ENCODE measurements at places on chromosomes 12 and 14.
A peak's percentile ranks its signal among the peaks of the same experiment; 100 is the strongest.

DNA sequence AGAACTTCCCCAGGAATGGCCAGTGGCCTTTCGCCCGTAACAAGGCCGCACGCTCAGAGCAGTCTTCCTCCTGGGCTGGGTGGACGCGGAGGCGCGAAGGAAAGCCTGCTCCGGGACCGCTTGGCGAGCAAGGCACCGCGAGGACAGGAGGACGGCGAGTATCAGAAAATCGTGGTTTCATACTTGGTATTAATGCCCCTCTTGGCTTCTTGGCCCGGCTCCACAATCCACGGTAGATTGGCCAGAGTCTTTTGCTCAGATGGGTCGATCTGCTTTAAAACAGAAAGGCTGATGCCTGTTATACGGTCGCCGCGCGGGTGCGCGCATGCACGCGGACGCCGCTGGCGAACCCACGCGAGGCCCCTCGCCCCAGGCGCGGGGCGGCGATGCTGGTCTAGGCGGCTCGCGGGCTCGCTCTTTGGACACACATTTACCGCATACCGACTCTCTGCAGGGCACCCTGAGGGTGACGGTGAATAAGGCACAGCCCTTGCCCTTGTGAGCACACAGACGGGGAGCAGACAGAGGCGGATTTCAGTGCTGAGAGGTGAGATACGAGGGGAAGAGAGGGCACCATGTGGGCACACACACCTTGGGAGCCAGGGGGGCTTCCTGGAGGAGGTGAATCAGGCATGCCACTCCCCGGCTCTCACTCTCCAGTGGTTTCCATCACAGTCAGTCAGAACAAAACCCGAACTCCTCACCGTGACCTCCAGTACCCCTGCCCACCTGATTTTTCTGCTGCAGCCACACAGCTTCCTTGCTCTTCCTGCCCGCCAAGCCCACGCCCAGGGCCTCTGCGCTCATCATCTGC, 100.7 kb downstream of the APAF1 start:
- no peak for DNase-seq

GRCh38 chr12:53739214-53740129, 12.2 kb upstream of the CALCOCO1 start:
- DNase-seq = no peak

DNA sequence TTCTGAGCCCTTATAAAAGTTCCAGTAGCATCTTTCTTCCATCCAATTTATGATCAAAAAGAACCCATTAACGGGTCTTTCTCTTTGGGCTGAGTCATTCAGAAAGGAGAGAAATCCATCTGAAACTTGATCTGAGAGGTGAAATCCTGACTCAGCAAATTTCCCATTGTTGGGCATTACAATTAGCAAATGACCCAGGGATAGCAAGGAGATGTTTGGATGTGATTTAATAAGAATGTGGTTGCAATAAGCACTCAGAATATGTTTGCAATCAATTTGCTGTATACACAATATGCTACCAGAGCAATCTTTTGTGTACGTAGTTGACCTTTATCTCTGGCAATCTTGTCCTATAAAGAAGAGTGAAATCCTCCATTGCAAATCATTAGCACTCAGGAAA, 122.7 kb downstream of the CCDC60 start:
- DNase-seq = no peak

GRCh38 chr12:25182765-25183164, 12.2 kb downstream of the DNAI7 start:
- DNase-seq = no peak

DNA sequence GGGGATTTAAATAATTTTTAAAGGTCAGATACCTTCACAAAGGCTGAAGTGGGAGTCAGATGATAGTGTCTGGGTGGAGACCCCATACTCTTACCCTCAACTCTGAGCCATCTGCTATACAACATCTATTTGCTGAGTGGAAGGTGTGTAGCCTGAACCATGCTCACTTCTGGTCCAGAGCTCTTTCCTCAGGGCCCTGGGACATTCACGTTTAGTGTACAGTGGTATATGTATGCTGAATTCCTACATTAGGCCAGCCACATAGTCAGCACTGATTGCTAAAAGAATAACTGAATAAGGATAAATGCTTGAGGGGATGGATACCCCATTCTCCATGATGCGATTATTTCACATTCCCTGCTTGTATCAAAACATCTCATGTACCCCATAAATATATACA, 107.3 kb downstream of the KIF26A start:
- no peak for DNase-seq

GRCh38 chr14:105013150-105013785, 7.6 kb downstream of the CDCA4 start:
- no peak for DNase-seq

- DNase-seq = no peak
Observed at GRCh38 chr14:87725318-87725717, 267.7 kb downstream of the GALC start.

DNA sequence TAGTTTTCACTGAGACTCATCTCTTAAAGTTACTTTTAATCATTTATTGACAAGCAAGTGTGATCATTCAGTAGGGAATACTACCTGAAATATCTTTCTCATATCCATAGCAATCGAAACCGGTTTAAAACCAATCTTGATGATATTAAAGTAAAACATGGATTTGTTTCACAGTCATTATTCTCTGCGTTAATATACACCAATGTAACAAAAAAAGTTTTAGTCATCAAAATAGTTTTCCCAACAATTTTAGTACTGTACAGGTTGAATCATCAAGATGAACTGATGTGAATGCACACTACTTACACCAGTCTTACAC, 137.0 kb upstream of the KRAS start:
- no peak for DNase-seq

DNA sequence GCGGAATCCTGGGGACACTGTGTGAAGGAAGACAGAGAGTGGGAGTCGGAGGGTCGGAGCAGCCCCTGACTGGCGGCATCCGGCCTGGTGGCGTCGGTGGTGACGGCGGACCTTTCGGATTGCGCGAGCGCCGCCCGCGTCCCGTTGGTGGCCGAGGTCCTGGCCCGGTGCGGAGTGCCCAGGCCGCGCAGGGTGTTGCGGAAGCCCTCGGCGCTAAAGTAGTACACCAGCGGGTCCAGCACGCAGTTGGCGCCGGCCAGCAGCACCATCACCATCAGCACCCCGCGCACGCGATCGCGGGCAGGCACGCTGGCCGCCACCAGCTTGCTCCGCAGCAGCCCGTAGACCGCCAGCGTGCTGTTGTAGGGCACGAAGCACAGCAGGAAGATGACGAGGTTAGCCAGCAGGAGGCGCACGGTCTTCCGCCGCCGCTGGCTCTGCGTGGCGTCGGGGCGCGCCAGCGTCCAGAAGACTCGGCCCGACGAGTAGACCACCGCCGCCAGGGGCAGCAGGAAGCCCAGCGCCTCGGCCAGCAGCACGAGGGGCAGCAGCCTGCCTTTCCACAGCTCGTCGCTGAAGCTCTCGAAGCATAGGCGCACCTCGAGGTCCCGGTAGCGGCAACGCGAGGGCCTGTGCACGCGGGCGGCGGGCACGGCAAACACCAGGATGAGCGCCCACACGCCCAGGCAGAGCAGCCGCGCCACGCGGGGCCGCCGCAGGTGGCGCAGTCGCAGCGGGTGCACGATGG, 13.1 kb upstream of the CHD4 start:
- no peak for DNase-seq

GRCh38 chr12:4137015-4137414, 136.5 kb upstream of the CCND2 start:
- no peak for DNase-seq

DNA sequence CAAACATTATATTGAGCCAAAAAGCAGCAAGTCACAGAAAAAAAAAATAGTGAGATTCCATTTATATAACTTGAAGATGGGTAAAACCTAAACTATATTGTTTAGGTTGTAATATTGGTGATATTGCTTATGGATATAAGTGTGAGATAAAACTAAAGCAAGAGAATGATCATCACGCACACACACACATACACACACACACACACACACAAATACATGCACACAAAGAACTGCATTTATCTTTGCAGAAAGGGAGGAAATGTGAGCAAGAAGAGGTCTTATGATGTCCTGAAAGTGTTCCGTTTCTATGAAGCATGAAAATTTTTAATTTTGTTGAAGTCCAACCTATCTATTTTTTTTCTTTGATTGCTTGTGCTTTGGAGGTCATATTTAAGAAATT, 16.4 kb upstream of the AMN1 start:
- no peak for DNase-seq

DNA sequence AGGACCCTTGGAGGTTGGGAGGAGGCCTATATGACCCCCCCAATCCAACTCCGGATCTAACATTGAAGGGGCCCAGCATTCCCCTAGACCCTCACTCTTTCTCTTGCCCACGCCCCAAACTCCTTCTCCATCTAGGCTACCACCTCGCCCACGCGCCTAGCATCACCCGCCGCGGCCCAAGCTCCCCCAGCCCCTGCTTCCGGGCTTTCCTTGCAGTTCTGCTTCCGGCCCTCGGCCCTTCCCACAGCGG, 445 bp downstream of the CERS5 start:
- DNase-seq = peak; percentile 60

- no peak for DNase-seq
Observed at GRCh38 chr12:4353785-4354208, 25.7 kb downstream of the FGF23 start.

DNA sequence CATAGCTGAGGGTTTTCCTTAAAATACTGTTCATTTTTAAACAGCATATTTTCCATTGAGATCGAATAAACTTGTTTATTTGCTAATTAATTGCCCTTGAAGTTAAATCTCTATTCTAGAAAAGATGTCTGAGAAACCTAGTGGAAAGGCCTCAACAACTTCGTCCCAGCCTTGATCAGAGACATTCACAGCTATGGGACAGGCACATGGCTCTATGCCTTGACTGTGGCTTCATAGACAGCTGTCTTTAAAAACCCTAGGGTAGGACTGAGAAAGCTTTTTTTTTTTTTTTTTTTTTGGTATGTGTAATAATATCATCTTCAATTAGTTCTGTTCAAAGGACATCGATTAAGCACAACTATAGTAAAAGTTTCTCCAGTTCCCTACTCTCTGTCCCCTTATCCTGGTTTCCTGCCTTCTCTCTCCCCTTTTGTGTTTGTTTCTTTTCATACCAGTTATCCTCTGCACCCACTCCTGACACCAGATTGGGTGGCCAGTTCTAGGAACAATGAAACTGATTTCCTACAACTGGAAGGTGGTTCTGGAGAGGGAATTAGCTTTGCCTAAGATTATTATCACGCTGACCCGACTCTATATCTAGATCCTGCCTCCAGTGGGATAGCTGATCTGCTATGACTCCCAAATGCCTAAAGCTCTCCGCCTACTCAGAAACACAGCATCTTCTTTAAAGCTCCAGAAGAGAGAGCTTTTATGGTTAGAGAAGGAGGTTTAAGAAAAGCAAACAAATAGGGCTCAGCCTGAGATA, 20.3 kb downstream of the SOCS2 start:
- DNase-seq = no peak

DNA sequence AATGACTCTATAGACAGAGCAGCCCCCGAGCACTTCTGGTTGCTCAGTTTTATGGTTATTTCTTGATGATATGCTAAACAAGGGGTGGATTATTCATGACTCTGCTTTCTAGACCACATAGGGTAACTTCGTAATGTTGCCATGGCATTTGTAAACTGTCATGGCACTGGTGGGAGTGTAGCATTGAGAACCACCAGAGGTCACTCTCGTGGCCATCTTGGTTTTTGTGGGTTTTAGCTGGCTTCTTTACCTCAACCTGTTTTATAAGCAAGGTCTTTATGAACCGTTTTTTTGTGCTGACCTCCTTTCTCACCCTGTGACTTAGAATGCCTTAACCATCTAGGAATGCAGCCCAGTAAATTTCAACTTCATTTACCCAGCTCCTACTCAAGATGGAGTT, 1036.2 kb upstream of the FLRT2 start:
- no peak for DNase-seq

DNA sequence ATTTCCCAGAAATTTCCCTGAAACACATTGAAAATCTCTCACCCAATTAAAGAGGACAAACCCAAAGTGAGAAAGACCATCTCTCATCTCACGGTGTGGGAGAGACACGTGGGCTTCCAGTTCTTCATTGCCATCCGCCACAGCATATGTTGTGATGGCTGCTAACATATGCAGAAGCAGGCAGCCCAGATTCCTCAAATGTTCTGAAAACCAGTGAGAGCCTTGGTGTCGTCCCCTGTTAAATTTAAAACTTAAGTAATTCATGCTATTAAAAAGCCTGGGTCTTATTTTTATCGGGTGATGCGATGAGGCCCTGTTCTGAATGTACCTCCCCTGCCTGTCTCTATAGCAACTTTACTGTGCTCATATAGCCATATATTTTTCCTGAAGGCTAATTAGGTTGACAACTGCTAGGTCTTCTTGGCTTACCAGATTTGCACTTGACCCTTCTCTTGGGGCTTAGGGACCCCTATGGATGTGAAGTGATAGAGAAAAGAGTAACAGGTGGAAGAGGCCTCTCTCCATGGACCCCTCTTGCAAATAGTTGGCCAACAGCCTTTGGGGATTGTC, 2.8 kb upstream of the FGF6 start:
- DNase-seq = no peak

- DNase-seq = no peak
Observed at GRCh38 chr12:31298515-31298910, 27.4 kb downstream of the SINHCAF start.

GRCh38 chr14:79337761-79338160, 873.5 kb downstream of the DIO2 start:
- no peak for DNase-seq

GRCh38 chr14:95536036-95536593, 1.3 kb downstream of the GLRX5 start:
- no peak for DNase-seq

DNA sequence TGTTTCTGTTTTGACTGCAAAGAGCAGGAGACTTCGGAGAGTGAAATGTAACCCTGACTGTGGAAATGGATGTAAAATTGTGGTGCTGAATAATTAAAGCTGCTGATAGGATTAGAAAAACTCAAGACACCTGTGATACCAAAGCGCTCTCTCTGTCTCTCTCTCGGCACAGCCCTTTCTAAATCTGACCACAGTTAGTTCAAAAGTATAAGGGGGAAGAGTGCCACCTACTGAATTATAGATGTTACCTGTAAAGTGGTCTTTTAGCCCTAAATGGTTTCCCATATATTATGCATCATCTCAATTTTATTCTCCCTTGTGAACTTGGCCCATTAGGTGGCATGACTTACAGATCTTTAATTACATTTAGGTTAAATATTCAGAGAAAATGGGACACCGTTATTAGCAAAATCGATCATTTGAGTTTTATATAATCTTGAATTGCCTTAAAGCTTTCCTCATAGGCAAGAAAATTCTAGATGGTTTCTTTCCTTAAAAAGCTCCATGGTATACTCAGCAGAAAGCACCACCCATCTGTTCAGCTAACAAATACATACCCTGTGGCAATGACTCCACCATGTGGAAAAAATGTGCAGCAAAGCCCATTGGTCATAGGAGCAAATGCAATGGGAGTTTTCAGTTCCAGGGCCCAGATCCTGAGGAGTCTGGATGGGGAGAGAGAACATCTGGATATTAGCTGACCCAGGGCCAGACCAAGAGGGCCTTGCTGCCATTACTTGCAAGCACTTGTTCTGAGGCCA, 18.1 kb downstream of the RFC5 start:
- no peak for DNase-seq

- DNase-seq = no peak
Observed at GRCh38 chr14:97413966-97414717, 617.0 kb downstream of the VRK1 start.

- DNase-seq = no peak
Observed at GRCh38 chr12:1830981-1831963, 10.9 kb downstream of the LRTM2 start.

All from CMK (cell line).